ENCODE measurements at places on chromosomes 7 and 10.

DNA sequence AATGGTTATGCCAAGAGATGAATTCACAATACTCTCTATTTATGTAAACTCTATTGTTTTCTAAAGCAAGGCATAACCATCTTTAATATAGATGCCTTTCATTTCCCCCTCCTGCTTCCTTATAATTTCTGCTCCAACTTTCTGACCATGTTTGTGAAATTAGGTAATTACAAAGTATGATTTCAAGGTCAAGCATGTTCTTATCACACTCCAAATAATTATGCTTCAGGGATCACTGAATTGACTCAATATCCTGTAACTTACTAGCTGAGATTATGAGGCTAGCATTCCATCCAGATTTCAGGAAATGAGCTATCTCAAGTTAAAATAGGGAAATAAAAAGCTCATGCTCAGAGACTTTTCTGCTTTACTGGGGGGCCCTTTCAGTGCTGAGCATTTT lies 655.9 kb upstream of the IGFBP3 start:
- DNase-seq, result peak; percentile 81

GRCh38 chr10:106958589-106959361 lies 205.7 kb downstream of the SORCS1 start:
- no peak for DNase-seq

- DNase-seq, result peak; percentile 69
Measured at GRCh38 chr10:6912424-6912823, 332.3 kb upstream of the PRKCQ start.

- DNase-seq, result no peak
Measured at GRCh38 chr7:46297515-46297914, 376.4 kb upstream of the IGFBP3 start.

- no peak for DNase-seq
Measured at GRCh38 chr7:110693344-110693743, 397.6 kb upstream of the LRRN3 start.

GRCh38 chr10:22753786-22754185 lies 39.4 kb upstream of the PIP4K2A start:
- DNase-seq, result no peak

- no peak for DNase-seq
Measured at GRCh38 chr10:81040940-81041339, 503.2 kb downstream of the SH2D4B start.

- DNase-seq, result no peak
Measured at GRCh38 chr10:130740166-130740565, 571.4 kb downstream of the TCERG1L start.

DNA sequence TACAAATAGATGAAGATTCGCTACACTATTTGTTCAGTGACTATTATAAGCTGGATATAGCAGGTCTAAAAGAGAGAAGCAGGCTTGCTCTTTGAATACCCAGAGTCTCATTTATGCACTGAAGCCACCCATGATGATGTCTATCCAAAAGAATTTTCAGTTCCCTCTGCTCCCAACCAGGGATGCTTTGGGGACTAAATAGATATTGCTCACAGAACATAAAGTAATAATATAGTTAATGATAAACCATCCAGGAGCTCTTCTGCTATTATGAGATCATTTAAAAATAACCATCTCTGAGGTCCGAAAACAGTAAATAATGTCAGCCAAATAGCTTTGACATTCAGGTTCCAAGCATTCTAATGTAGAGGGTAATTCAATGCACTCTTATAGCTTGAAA lies 875.4 kb downstream of the SORCS3 start:
- no peak for DNase-seq

- DNase-seq, result peak; percentile 63
Measured at GRCh38 chr7:10889266-10889898, 84.3 kb upstream of the PHF14 start.

GRCh38 chr10:63628526-63629362 lies 107.5 kb downstream of the REEP3 start:
- DNase-seq, result no peak

- DNase-seq, result no peak
Measured at GRCh38 chr10:79941146-79941545, 7.8 kb downstream of the SFTPD start.

DNA sequence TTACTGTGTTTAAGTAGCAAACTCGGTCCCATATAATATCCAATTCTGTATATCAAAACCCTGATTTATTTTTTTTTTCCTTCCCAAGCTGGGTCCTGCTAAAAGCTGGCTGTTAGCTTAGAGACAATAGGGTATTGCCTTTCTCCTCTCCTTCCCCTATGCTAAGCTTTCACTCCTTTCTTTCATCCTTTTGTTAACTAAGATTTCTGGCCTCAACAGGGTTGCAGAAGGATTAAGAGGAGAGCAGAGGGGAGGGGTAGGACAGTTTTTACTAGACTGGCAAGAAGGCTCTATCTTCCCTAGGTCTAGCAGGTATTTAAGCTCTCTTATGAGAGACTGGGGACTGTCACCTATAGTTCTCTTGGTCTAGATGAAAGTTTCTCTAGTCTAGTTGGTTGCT lies 229.2 kb downstream of the KCND2 start:
- no peak for DNase-seq

GRCh38 chr7:30796105-30796869 lies 25.1 kb downstream of the MINDY4 start:
- peak; percentile 69 for DNase-seq

DNA sequence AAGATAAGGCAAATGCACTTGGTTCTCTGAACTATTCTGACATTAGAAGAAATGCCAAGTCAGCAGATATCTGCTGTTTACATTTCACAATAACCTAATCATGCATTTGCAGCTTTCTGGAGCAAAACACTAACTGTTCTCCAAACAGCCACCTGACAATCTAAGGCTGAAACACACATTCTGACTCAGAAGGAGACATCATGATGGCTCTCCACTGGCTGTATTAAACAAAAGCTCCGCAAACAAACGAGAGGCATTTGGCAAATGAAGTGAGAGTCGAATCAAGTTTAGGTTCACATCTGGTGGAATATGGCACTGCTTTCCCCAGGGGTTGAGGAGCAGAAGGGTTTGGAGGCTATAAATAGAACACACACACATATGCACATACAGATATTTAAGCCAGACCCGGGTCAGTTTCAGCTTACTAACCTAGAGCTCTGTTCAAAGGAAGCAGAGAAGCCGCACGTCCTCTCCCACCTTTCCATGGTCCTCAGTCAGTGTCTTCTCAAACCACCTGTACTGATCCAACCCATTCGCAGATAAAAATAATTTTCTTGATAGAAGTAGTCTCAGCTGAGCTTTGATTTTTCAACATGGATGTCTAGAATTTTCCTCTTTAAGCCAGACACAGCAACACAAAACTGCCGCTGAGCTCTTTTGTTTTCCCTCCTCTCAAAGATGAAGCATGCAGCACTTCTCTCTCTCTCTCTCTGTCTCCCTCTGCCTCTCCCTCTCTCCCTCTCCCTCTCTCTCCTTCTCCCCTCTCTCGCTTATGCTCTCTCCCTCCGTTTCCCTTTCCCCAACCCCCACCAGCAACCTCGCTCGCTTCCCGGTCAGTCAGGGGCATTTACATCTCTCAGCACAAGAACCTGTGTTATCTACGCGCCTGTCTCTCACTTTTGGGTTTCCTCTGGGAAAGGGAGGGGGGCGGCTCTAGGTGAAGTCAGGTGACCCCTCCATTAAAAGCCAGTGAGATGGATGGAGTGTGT lies 682.8 kb downstream of the MAGI2 start:
- no peak for DNase-seq

- DNase-seq, result peak; percentile 88
Measured at GRCh38 chr10:47137311-47137851, 162.6 kb upstream of the GDF10 start.

- peak; percentile 72 for DNase-seq
Measured at GRCh38 chr10:78664929-78665553, 403.7 kb upstream of the ZMIZ1 start.

DNA sequence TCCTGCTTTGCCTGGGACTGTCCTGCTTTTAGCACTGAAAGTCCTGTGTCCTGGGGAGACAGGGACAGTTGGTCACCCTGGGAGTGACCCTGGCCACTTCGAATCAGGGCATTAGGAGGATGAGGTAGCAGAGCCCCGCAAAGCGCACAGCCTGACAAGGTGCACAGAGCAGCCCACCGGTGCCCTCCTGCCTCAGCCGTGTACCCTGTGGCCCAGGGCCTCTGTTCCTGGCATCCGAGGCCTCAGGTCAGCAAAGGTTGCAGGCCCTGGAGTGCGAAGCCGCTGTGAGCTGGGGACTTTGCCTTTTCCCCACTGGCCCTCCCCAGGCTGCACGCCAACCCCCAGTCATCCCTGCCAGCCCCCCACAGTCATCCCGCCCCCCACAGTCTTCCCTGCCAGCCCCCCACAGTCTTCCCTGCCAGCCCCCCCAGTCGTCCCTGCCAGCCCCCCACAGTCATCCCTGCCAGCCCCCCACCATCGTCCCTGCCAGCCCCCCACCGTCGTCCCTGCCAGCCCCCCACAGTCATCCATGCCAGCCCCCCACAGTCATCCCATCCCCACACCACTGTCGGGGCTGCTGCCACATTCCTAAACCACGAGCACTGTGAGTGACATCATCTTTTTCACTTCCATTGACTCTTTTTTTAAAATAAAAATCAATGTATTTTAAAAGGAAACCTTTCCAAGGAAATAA lies 91.8 kb downstream of the RGS10 start:
- DNase-seq, result no peak

DNA sequence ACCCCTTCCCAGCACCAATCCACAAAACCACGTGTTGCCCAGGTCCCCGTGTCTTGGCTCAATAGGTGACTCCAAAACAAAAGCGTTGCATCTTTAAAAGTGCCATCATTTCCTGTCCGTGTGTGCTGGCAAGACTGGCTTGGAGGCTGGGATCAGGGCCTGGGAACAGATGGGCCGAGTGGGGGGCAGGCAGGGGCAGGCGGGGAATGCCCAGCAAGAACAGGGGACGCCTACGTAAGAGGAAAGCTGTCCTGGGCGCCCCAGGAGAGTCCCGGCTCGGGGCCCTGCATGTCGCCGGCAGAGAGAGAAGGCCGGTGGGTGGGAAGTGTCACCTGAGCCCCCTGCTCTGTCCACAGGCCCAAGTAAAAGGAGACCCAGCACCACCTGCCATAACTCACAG lies 86.5 kb downstream of the PAXIP1 start:
- no peak for DNase-seq

- DNase-seq, result no peak
Measured at GRCh38 chr7:27418541-27418940, 175.9 kb downstream of the EVX1 start.

GRCh38 chr10:4576206-4576605 lies 249.8 kb upstream of the AKR1E2 start:
- no peak for DNase-seq

DNA sequence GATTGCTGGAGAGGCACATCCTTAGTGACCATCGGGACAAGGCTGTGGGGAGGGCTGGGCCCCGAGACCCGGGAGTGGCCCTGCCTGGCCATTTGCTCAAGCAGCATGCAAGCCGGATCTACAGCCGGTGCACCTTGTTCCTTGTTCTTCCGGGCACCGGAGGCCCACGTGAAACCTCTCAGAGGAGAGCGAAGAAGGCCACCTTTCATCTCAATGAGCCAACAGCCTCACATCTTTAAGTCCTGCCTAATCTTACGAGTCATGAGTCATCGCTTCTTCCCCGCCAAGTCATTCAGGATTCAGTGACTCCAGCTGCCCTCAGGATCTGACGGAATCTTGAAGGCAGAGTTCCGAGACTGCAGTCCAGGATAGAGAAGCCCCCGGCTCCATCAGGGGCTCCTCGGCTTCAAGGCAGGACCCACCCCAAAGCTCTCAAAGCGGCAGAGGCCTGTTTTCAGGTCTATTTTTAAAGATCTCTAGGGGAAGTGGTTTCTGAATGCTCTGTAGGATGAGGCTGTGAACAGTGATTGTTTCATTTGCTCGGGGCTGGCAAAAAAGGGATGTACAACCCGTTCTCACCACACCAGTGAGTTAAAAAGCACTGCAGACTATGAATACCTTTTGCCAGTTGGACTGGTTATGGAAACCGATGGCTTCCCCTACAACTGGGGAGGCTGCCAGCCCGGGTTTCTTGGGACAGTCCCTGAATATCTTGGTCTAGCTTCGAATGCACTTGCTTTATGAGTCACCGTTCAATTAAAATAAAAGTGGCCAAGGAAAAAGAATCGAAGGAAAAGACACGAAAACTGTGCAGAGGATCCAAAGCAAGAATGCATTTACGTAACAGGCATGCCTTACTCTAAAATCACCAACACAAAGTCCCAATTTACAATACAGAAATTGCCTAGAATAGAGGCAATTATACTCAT lies 57.2 kb upstream of the ECHDC3 start:
- DNase-seq, result peak; percentile 90

GRCh38 chr10:80611481-80612185 lies 73.9 kb downstream of the SH2D4B start:
- no peak for DNase-seq

DNA sequence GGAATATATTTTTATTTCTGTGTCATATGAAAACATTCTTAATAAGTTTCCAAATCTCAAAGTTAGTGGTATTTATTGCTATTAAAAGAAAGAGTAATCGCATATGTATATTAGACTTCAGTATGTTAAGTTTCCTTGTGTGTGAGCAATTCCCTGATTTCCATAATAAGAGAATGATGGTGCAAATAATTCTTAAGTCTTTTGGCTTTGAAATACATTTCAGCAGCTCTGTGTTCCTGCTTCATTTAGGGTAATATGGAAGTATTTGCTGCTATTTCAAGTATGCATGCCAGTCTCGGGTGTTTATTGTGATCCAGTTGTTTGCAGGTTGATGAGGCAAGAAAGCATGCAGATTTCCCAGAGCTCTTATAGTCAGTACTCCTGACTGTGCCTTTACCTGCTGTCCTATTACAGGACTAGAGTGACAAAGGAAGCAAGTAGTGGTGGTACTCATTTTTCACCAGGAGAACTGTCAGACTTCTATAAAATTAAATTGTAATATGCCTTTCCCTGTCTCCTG lies 43.7 kb downstream of the FGFBP3 start:
- DNase-seq, result no peak

DNA sequence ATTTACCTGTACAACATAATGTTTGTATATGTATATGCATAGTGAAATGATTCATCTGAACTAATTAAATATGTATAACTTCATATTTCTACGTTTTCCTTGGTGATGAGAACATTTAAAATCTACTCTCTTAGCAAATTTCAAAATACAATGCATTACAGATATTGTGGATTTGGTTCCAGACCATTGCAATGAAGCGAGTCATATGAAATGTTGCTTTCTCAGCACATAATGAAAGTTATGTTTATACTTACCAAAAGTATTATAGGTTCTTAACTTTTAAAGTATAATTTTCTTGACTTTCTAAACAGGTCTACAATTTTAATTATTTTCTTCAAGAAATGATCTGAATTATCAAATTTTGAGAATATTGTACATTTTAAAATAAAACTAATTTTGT lies 189.2 kb downstream of the CSTF2T start:
- peak; percentile 52 for DNase-seq

- peak; percentile 65 for DNase-seq
Measured at GRCh38 chr7:142196066-142196840, 61.6 kb downstream of the PRSS58 start.

- DNase-seq, result no peak
Measured at GRCh38 chr7:80362010-80362618, 149.8 kb downstream of the GNAT3 start.

DNA sequence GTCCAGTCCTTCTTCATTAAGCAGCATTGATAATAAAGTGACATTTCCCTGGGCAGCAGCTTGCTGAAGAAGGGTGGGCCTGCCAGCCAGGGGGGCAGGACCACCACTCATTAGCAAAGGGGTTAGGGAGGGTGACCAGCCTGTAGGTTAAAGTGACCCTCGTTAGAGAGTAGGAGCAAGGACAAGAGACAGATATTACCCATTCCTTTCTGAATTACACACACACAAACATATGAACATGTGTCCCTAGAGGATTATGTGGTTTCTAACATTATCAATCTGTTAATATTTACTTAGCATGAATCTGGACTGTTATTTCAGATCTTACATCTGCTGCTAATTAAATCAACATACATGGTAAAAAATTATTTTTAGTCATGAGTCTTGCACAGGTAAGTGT lies 88.9 kb downstream of the CTTNBP2 start:
- DNase-seq, result no peak

- DNase-seq, result peak; percentile 94
Measured at GRCh38 chr10:24706479-24707118, 17.1 kb downstream of the ARHGAP21 start.

All from cardiac fibroblast (primary cell).